ENCODE measurements at places on chromosomes 2 and 18.

- DNase-seq: no peak
These were observed 75.6 kb downstream of the NDUFA10 start for GRCh38 chr2:239949537-239949936.

DNA sequence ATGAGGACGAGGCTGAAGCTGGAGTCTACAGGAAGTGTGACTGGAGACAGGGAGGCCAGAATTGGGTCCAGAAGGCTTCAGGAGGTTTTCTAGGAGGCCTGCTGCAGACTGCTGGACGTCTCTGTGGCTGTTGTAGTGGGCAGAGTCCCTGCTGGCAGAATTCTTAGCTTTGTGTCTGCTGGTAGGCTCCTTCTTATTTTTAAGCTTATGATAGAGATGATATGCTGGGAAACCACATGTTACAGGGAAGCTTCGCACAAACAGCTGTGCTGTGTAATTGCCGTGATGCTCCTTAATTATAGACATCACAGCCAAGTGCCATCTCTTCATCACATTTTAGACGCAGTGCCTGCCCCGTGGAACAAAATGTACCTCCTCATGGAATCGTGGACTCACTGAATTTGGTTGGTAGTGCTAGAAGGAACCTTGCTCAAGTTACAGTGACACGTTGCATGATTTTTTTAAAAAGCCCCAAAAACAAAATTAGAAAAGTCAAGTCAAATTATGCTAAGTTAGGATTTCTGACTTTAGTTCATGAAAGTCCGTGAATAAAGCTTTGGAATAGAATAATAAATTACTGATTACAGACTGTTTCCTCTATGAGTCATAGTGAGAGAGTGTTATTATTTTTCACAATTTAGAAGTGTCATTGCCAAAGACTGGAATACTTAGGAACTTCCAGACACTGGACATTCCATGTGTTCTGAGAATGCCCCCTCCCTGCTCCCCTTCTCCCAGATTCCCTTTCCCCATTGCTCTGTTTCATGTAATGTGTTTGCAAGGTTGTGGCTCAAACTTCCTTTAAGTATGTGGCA lies 144.1 kb downstream of the FHOD3 start:
- DNase-seq: no peak

DNA sequence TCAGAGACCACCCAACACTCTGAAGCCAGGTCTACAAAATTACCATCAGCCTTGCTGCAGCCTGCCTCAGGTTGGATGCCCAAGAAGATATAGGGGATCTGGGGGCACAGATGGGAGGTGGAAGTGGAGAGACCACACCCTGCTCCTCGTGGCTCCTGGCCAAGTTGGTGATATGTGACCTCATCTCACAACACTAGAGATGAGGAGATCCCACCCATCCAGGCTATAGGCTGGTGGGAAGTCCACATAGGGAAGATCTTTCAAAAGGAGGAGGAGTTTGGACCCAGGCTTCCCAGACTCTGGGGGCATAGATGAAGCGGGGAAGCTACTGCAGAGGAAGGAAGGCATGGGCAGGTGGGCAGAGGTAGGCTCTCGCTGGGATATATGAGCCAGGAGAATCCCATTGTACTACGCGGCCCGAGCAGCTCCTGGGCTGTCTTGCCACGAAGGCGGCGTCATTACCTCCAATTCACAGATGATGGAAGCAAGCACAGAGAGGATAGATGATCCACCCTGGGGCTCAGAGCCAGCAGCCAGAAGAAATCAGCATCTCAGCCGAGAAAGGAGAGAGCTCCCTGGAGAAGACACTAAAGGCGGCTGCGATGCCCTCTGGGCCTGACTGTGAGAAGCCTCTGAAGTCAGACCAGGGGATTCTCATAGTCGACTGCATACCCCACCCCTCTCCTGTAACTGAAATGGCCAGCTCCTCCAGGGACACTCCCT lies 96.0 kb downstream of the RHOB start:
- no peak for DNase-seq

- DNase-seq: no peak
These were observed 95.9 kb upstream of the CELF4 start for GRCh38 chr18:37661478-37661877.
